ENCODE measurements at places on chromosomes 11 and 22. TPM values are rescaled to one million over a fixed set of nuclear protein-coding genes. Genes with fewer than 3 reads are reported as not detected.

Gene FREY1
- not detected for total RNA-seq

Gene SIPA1
- total RNA-seq: 21.6 TPM

Gene CNIH2
- total RNA-seq: 2.9 TPM

Gene MYRF
- total RNA-seq: 14.8 TPM

Gene ART1
- not detected for total RNA-seq

Gene ZP1
- not detected for total RNA-seq

Gene CASP5
- not detected for total RNA-seq

Gene RGL4
- total RNA-seq: not detected

Gene SOX6
- not detected for total RNA-seq

Gene KDM4E
- total RNA-seq: not detected

Gene RHOD
- total RNA-seq: 47.5 TPM

Gene SPON1
- not detected for total RNA-seq

Gene PARVG
- total RNA-seq: not detected

Gene MMP11
- total RNA-seq: 0.17 TPM

Gene ANO9
- total RNA-seq: 1.2 TPM

Gene PATE4
- total RNA-seq: not detected

Gene FGF19
- not detected for total RNA-seq

Gene F2
- 2.0 TPM for total RNA-seq

Gene DENND5A
- 43.1 TPM for total RNA-seq

Gene OR8A1
- not detected for total RNA-seq

Gene TOM1
- total RNA-seq: 13.2 TPM

Gene CST6
- not detected for total RNA-seq

Gene SCGB2A2
- not detected for total RNA-seq

Gene TOLLIP
- 35.7 TPM for total RNA-seq

Gene KCNJ5
- not detected for total RNA-seq

Gene ADM2
- total RNA-seq: 0.55 TPM

Gene CDCA5
- 71.6 TPM for total RNA-seq

Gene KCNJ11
- total RNA-seq: 0.46 TPM

Gene ACRV1
- total RNA-seq: not detected

Gene LARGE2
- 2.6 TPM for total RNA-seq

Gene APOL1
- 9.7 TPM for total RNA-seq

Gene CNTN5
- not detected for total RNA-seq

Measured in A549 treated with RU486 at 1 μM for 4 hours (cell line).